Erythroblast (primary cell): ENCODE measurements at places on chromosomes 3 and 15.

- no peak for DNase-seq
Observed at GRCh38 chr3:184415203-184415490, 35.3 kb downstream of the CHRD start.

- DNase-seq: peak; percentile 57
Observed at GRCh38 chr15:74783072-74783807, 1.4 kb downstream of the CSK start.

GRCh38 chr15:79212589-79213157 lies 69.8 kb upstream of the ANKRD34C start:
- DNase-seq: no peak

DNA sequence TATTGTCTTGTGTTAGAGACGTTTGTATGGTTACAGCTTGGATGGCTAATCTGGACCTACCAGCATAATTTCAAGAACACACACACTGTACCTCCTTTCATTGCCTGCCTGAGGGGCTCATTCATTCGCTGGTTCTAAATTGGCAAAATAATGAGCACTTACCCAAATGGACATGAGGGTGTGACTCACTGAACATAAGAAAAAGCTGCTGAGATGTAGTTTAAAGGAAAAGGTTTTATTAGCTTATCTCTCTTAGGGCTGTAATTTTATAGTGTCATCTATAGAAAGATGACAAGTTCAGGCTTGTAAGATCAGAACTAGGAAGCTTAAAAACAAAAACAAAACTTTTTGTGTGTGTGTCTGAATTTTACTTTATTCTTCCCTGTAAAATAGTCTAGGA lies 120.7 kb upstream of the WNT7A start:
- DNase-seq: no peak

GRCh38 chr3:114878114-114878839 lies 268.8 kb downstream of the ZBTB20 start:
- DNase-seq: no peak

GRCh38 chr15:25933456-25934158 lies 70.5 kb upstream of the ATP10A start:
- peak; percentile 5 for DNase-seq

DNA sequence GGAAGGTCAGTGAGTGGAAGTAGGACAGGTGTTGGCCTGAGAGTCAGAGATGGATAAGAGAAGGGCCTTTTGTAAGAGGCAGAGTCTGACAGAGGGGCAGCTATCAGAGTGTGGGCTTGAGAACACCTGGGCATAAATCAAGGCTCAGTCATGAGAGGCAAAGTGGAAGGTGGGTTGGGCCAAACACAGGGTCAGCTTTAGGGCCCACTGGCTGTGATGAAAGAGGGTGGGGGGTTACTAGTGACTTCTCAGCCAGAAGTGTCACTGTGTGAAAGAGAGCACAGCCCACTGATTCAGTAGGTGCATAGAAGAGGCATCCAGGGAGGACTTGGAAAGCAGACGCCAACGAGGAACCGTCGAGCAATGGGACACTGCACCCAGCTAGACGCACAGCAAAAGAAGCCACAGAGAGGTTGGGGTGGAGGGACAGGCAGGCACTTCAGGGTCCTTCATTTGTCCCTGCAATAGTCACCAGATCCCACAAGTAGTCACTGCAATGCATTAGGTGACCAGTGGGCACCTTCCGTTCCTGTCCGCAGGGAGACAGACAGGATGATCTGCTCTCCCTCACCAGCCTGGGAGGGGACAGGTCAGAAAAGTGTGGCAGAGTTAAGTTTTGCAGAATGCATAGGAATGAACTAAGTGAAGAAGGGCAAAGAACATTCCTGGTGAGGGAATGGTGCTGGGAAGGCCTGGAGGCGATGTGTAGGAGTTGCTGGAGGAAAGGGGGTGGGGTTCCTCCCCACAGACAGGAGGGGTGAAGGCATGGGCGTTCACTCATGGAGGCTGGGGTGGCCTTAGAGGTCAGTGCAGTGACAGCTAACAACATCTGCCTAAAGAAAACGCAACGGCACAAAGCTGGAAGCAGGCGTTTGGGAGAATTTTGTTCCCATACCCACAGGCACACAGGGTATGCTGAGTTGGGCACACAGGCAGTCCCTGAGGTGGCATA lies 36.3 kb downstream of the MESD start:
- no peak for DNase-seq

DNA sequence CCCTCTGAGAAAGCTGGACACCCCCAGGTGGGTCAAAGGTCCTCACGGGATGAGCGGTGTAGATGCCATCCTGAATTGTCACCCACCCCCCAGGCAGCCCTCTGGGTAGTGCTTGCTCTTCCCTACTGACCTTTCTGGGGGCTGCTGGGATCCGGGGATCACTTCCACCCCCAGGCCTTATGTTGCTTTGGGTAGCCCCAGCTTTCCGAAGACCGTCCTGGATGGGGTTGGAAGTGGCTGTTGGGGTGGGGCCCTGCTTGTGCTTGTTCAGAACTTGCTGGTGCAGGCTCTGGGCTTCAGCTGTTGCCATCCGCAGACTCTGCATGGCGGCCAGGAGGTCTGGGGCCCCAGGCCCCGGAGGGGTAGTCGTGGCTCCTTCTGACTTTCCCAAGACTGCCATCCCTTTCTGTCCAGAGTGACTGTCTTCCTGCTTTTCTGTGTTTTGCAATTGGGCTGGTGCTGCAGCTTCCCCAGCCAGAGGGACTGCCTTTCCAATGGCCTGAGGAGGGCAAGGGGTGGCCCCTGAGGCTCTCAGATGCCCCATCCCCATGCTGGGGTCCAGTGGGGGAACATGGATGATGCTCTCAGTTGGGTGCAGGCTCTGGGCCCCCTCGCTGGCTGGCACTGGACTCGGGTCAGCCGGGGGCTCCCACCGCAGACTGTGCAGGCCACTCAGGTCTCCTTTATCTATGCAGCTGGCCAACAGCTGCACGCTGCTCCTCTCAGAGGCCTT lies 6.3 kb downstream of the XIRP1 start:
- DNase-seq: no peak
